ENCODE measurements at places on chromosomes 13 and 19.

GRCh38 chr13:98599502-98600328 lies 22.8 kb upstream of the STK24 start:
- DNase-seq: no peak

DNA sequence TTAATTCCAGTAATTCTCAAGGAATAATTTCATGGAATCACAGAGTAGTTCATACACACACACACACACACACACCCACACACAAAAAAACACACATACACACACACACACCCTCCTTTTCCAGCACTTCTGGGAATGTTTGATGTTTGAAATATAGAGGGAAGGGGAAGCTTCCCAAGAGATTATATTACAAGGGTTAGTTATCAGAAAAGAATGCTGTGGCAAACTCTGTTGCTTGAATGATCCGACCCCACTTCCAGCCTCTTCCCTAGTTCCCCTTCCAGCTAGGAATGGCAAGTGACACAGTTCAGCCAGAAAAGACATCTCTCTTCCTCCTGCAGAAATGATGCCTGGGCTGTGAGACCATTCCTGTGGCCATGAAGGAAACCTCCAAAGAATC lies 49.9 kb downstream of the KCTD12 start:
- no peak for DNase-seq

DNA sequence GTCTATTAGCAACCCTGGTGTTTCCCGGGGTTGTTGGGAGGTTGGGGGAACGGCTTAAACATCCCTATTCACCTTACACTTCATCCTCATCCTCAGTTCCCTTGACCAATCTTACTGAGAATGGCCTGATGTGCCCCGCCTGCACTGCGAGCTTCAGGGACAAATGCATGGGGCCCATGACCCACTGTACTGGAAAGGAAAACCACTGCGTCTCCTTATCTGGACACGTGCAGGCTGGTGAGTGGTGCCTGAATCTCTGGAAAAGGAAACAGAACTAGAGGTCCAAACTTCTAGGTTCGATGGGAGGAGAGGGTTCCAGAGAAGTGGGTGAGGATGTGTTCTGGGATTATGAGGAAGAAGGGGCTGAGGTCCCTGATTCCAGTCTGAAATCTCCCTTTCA lies 5.9 kb downstream of the PINLYP start:
- no peak for DNase-seq

DNA sequence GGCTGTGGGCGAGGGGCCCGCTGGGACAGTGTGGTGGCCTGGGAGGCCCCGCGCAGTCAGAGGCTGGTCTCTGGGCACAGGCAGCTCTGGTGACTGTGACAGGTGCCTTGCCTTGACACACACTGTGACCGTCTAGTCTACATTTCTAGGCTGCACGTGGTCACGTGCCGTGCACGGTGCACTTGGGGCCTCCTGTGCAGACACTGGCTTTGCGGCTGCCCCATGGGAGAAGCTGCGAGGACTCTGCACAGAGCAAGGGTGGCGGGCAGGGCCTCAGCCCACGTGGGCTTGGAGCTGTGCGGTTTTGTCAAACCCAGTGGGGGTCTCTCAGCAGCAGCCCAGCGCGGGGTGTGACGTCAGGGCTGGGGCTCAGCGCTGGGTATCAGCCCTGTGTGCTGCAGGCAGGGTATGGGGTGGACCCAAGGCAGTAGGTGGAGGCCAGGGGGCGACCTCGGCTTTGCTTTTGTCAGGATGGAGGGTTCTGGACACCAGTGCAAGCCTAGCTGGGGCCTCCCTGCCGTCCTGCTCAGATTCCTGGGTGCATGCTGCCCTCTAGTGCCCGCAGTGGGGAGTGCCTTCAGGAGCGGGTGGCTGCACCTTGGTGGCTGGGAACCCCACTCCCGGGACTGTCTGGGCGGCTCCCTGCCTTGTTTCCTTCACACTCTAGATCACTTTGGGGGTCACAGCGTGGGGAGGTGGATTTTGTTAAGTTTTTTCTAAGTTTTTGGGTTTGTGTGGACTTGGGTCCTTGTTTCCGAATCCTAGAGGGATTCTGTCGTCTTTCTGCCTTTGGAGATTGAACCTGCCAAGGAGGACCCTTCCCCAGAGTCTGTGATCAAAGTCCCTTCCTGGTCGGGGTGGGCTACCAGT lies 62.6 kb downstream of the KDM4B start:
- DNase-seq: peak; percentile 86

- DNase-seq: no peak
Measured at GRCh38 chr13:97165502-97166425, 56.4 kb upstream of the MBNL2 start.

DNA sequence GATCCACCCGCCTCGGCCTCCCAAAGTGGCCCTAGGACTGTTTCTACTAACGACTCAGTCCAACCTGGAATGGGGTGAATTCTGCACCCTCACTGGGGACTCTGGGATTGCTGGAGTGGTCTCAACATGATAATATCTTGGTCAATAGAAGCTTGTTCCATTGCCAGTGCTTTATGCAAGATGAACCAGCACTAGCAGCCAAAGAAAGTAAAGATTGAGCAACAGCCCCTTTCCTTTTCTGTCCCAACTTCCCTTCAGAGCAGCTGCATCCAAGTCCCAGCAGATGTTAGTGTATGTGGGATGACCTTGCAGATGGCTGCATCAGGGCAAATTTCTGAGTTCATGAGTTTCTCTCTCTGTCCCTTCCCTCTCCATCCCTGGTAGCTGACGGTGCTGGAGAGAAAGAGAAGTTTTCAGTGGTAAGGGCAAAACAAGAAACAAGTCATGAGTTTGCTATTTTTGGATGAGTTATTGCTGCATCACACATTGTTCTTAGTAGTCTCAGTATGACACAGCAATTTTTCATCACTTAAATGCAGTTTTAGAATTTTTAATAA lies 183.6 kb upstream of the EDNRB start:
- no peak for DNase-seq

GRCh38 chr19:28475525-28475924 lies 737.4 kb downstream of the UQCRFS1 start:
- no peak for DNase-seq

DNA sequence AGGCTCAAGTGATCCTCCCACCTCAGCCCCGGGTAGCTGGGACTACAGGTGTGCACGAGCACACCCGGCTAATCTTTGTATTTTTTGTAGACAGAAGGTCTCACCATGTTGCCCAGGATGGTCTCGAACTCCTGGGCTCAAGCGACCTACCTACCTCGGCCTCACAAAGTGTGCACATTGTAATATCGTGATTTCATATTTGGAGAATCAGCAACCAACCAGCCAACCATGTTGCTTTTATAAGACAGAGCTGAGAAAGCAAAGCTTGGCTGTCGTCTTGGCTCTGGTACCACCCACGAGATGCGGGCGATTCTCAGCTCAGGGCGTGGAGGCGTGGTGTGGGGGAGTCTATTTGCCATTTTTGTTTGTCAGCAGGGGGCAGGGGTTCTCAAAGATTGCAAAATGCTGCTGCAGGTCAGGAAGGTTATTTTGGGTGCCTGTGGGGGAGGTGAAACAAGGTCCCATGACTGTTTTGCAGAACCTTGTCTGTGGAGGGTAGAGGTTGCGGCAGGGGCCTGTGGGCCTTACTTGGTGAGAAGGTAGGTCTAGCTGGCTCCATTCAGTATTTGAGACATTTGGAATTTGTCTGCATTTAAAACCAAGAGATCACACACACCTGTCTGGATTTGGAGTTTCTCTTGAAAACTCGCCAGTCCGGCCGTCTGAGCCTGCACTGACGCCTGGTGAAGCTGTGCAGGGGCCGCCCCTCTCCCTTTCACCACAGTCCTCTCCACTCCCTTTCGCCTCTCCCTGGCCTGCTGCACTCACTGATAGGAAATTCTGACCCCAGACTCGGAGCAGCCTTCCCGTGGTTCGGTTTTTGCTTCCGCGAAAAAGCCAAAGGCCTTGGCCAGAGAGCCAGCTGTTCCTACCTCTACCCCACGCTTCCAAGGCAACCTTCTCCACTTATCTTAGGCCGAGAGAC lies 15.4 kb downstream of the TNFAIP8L1 start:
- DNase-seq: no peak

GRCh38 chr19:36527341-36527740 lies 730 bp downstream of the ZNF260 start:
- no peak for DNase-seq

- no peak for DNase-seq
Measured at GRCh38 chr13:113996912-113997745, 23.3 kb upstream of the C13orf46 start.

- no peak for DNase-seq
Measured at GRCh38 chr19:41372501-41372900, 3.8 kb upstream of the TMEM91 start.

- no peak for DNase-seq
Measured at GRCh38 chr13:94329754-94330551, 149.5 kb downstream of the DCT start.

- DNase-seq: no peak
Measured at GRCh38 chr19:47036097-47036651, 12.2 kb downstream of the TMEM160 start.

- DNase-seq: no peak
Measured at GRCh38 chr13:98279473-98280175, 102.6 kb upstream of the RNF113B start.

DNA sequence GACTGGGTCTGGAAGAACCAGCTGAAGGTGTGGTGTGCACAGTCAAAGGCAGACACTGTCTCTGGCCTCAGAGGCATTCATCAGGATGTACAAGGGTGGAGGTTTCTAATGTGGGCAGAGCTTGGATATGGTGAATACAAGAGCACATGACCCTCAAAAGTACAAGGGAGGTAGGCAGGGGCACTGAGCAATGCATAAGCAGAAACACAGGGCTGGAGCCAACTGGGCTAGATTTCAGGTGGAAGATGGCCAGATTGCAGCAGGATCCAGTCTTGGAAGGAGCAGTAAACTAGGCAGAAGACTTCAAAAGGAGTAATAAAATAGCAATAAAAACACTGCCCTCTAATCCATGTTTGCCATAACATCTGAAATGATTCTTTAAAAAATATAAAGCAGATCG lies 417.1 kb downstream of the OLFM4 start:
- DNase-seq: no peak

- DNase-seq: no peak
Measured at GRCh38 chr13:19591864-19592263, 30.5 kb upstream of the TPTE2 start.

GRCh38 chr19:459724-460511 lies 915 bp downstream of the SHC2 start:
- peak; percentile 44 for DNase-seq

- DNase-seq: no peak
Measured at GRCh38 chr13:37539976-37540605, 58.5 kb downstream of the POSTN start.

DNA sequence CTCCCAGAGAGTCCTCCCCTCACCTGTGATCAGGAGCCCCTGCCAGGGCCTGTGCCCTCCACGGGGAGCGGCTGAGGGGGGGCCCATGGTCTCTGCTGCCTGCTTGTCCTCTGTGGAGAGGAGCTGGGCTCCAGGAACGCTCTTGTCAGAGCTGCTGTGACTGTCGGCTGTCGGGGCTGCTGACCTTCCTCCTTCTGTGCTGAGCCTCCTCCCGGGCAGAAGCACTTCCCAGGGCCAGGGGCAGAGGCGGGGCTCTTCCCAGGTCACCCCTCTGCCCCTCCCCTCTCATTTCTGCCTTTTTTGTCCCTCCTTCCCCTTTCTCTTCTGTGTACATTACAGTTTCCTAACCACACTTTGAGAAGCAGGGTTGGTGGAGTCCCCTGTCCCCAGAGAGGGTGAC lies at the start of gene CEACAM4:
Gene CEACAM4, minus strand, starts transcription at position 198 of the 400 bp plus-strand sequence. Its CDS starts 111 bp downstream, at position 87.
- no peak for DNase-seq

- peak; percentile 55 for DNase-seq
Measured at GRCh38 chr19:50705422-50706019, 14.1 kb downstream of the SHANK1 start.

DNA sequence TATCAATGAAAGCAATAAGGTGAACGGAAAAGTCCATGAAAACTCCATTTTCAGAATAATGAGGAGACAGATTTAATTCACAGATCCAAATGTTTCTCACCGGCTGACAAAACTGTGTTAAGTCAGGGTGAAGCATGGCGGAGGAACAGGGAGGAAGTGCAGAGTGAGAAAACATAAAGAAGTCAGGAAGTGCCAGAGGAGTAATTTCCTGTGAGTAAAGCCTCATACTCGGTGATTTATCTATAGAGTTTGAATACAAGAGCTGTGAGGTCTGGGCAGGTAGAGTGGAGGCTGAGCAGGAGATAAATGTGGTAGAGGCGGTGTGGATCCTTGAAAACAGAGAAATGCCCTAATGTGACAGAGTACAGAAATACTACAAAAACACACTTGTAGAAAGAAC lies 11.4 kb downstream of the CARD8 start:
- peak; percentile 34 for DNase-seq

DNA sequence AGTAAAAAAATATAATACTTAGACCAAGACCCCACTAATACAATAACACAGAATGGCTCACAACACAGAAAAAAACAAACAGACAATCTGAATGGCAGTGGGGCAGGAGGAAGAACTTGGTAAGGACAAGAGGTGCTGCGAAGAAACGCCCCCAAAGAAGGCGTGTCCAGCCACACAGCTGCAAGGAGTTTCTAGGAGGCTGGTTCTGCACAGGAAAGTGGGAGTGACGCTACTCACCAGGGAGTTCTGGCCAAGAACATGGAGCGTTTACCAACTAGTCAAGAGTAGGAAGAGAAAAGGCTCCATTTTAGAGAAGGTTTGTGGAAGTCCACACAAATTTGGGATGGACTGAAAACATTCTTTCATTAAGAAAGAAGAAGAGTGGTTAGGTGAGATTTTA lies 95.3 kb upstream of the SLC15A1 start:
- no peak for DNase-seq

DNA sequence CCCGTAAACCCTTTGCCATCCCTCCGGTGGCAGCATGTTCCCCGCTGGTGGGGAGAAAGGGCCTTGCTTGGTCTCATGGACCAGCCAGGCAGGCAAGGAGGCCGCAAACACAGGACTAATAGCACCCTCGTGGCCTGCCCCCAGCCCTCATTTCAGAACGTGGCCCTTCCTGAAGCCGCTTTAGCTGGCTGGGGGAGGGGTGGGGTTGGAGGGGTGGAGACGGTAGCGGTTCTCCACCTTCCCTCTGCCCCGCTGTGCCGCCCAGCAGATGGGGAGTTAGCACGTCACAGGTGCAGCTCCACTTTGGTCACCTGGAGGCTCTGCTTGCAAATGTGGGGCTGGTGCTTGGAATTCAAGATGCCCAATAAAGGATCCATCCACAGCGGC lies 59.3 kb upstream of the URI1 start:
- no peak for DNase-seq

DNA sequence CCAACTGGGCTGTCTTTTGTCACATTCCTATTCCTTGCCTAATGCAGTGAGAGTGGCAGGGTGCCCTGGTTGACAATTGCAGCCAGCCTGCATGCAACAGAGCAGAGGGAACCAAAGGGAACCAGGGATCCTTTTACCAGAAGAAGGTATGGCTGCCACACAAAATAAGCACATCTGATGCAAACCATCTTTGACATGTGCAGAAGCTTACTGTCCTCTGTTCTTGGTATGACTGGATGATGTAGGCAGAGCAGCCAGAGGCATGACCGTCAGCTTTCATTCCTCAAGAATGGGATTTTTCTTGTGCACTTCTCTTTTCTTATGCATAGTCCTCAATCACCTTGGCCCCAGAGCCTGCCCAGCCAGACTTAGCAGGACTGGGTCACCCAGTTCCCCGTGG lies 116.1 kb downstream of the UQCRFS1 start:
- DNase-seq: no peak

DNA sequence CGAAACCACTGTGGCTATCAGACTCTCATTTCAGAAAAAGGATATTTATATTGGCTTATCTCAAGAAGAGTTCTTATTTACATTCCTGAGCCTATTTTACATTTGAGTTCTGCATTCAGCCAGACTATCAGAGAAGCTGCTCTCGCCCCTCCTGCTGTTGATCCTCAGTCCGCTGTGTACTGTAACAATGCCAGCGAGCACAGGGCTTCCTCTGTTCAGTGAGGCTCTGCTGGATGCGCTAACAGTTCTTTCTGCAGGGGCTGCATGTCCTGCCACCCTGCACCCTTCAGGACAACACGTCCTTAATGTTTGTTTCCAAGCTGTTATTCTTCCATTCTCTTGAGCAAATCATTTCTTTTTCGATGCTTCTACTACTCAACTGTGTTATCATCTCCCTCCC lies 463.7 kb upstream of the SGCG start:
- no peak for DNase-seq

Data from stimulated activated naive CD8-positive, alpha-beta T cell treated with anti-CD3 and anti-CD28 coated beads, Interleukin-15, Interleukin-2, amounts not matched to agents 100 U/mL and 50 U/mL, for 24 hours (primary cell).